ENCODE measurements at places on chromosomes 16 and 17.

GRCh38 chr17:57994436-57994835, 6.4 kb upstream of the VEZF1 start:
- DNase-seq = no peak

DNA sequence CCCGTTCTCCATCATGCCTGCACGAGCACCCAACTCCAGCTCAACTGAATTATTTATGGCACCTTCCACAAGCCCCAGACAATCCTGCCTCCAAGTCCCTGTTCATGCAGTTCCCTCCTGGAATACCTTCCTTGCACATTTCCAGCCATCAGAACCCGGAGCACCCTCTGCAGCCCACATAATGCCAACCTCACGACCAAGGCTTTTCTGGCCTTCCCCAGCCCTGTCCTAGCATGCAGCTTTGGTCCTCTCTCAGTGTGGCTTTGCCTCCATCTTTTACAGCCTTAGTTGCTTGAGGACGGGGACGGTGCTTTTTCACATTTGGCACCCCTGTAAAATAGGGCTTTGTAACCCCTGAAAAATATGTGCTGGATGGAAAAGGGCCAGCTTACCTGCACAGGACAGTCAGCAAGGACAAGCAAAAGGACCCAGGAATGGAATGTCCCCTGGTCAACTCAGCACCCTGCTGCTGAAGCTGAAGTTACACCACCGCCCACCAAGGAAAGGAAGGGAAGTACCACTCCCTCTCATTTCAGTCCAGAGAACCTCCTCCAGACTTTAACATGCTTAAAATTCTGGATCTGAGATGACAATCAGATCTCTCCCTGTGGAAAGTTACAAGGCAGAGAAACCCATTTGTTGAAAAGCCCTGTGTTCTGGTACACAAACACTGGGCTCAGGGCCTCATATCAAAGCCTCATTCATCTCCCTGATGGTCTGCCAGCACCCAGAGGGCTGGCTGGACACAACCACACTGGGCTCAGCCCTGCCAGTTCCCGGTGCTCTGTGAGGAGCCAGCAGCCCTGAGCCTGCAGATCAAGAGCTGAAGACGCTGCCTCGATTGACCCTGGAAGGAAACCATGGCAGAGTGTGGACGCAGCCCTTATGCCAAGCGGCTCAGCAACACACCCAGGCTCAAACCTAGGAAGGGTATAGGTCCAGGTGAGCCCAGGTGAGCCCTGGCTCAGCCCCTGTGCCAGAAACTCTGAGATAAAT, 2.9 kb downstream of the SLC39A11 start:
- peak; percentile 84 for DNase-seq

GRCh38 chr17:65359016-65359415, 202.4 kb downstream of the AXIN2 start:
- no peak for DNase-seq

- no peak for DNase-seq
Observed at GRCh38 chr17:35129154-35129972, 7.9 kb downstream of the FNDC8 start.

- no peak for DNase-seq
Observed at GRCh38 chr16:86078121-86078600, 179.2 kb downstream of the IRF8 start.

- DNase-seq = no peak
Observed at GRCh38 chr17:19935169-19935568, 42.5 kb downstream of the AKAP10 start.

- DNase-seq = no peak
Observed at GRCh38 chr16:31213877-31214707, at the start of gene TRIM72. Gene TRIM72, plus strand, starts transcription at chr16:31214119. Its CDS starts 620 bp downstream, at chr16:31214739.

GRCh38 chr17:15502369-15503112, 35.1 kb upstream of the CDRT4 start:
- peak; percentile 58 for DNase-seq

DNA sequence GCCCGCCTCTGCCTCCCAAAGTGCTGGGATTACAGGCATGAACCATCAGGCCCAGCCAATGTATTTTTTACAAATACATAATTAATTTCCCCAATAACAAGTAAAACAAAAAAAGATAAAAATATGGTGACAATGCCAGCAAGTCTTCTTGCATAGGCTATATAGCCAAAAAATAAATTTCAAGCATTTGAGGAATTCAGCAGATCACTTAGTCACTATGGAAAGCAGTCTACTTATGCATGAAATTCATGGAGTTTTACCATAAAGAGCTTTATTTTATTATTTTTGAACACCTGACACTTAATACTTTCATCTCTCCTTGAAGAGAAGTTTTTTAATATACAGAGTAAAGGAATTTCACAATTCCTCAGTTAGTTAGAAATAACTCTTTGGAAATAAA, 56.4 kb downstream of the BRIP1 start:
- DNase-seq = no peak

DNA sequence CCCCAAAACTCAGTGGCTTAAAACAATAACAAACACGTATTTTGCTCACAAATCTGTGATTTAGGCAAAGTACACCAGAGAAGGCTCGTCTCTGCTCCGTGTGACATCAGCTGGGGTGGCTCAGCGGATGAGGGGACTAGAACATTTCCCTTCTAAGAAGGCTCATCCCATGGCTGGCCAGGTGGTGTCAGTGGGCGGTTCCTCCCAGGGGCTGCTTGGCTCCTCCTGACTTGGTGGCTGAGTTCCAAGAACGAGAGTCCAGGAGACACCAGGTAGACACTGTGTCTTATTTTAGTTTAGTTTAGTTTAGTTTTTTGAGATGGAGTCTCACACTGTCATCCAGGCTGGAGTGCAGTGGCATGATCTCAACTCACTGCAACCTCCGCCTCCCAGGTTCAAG, 5.6 kb upstream of the CHMP6 start:
- no peak for DNase-seq
